Stimulated activated CD4-positive, alpha-beta T cell treated with anti-CD3 and anti-CD28 coated beads, Interleukin-12 subunit alpha, Interleukin-12 subunit beta, amount 100 ng/mL, for 24 hours (primary cell): ENCODE measurements at places on chromosomes 16 and 17.

GRCh38 chr16:86078121-86078600 lies 179.2 kb downstream of the IRF8 start:
- no peak for DNase-seq

- DNase-seq, result no peak
Measured at GRCh38 chr16:50280932-50281331, 14.6 kb downstream of the ADCY7 start.

DNA sequence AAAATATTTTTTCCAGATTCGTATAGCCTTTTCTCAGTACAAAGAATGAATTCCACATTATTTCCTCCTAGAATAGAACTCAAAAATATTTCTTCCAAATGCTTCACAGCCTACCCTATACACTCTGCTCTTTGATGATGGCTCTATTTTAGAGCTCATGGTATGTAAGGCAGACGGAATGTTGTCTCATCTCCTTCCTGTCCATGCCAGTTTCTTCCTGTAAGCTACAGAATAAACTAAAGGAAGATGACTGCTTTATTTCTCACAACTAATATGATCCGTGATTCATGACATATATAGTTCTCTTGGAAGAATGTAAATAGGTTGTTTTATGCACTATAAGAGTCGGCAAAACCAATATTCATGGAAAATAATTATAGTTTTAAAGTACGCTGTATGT lies 723.1 kb downstream of the CDH11 start:
- no peak for DNase-seq

- DNase-seq, result no peak
Measured at GRCh38 chr16:23874613-23875294, 39.0 kb downstream of the PRKCB start.

GRCh38 chr17:17121162-17121561 lies 78.9 kb downstream of the MPRIP start:
- DNase-seq, result no peak

DNA sequence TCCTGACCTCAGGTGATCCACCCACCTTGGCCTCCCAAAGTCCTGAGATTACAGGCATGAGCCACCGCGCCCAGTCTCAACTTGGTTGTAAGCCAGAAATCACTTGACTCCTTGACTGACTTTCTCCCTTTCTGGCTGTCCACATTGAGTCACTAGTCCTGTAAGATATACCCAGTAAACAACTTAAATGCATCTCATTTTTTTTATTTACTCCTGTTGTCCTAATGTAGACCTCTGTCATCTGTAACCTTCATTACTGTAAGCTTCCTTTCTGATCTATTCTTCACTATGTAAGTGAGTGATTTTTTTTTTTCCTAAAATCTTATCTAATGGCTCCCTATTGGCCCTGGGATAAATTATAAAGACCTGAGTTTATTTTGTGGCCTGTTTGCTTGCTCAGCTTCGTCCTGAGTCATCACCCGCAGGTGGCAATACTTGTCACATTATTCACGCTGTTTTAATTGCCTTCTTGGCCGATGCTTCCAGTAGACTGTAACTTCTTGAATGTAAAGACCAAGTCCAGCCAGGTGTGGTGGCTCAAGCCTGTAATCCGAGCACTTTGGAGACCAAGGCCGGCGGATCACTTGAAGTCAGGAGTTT lies 41.0 kb downstream of the PAFAH1B1 start:
- no peak for DNase-seq

- no peak for DNase-seq
Measured at GRCh38 chr16:10940501-10941079, 1.7 kb downstream of the DEXI start.

DNA sequence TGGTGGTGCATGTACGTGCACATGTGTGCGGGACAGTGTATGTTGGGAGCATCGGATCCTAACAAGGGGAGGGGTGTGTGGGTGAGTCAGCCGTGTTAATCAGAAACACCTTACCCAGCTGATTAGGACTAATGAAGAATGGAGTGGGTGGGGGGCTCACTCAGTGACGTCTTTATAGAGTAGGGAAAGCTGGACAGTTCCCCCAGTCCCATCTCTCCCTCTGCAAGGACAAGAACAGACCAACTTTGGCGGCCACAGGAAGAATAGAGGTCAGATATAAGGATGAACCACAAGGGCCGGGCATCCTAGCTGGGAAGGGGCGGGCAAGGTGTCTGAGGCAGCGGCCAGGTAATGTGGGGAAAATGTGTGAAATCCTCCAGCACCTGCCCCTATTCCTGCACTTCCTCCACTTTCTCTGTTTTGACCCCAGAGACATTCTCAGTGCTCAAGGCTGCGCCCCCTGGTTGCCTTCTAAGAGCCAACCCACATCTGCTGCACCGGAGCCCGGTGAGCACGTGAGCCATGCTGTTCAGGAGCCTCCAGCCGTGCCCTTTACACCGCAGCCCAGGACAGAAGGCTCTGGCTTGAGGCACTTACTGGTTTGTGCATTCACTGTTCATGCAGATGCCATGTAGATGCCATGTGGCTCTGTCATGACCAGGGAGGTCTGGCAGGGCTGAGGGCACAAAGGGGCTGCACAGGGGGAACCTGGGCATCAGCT lies 18.9 kb upstream of the TBX21 start:
- no peak for DNase-seq

- DNase-seq, result no peak
Measured at GRCh38 chr17:67297454-67297960, 52.5 kb upstream of the HELZ start.

DNA sequence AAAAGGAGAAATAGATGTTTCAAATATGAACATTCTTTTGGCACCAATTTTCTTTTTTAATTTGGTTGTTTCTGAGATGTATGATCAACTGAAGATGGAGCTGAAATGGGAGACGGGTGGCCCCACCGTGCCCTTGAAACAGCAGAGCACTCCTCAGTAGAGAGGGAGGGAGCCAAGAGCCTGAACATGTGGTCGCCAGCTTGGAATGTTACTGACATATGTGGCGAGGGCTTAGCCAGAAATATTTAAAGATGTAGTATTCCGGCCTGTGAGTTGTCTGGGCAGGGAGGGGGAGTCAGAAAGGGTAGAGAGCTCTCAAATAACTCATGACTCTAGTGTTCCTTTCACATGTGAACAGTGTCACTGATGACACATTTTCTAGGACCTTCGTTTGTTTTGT lies 13.3 kb upstream of the MRC2 start:
- DNase-seq, result no peak

DNA sequence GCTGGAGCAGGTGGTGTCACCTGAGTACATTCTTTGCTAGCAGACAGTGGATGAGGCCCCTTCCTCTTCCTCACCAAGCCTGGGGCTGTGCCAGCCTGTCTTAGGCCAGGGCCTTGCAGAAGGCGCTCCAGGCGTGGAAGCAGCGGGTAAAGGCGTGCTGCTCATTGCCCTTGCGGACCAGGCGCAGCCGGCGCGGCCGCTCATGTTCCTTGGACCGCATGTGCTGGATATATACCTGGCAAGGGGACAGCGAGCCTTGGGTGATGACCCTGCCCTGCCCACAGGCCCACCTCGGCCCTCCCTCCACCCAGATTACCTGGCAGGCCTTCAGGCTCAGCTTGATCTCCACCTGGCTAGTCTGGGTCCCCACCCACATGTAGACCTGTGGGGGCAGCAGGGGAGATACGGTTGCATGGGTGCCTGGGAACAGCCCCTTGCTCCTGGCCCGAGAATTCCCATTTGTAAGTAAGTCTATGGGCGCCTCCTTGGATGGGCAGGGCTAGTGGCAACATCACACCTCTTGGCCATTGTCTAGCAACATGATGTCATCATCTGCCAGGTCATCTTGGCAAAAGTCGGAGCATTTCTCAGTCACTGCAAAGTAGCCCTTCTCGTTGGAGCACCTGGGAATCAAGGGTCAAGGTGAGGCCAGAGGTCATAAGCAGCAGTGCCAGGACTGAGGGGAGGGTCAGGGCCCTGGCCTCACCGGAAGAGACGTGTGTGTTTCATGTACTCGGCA lies 13.3 kb downstream of the FLII start:
- no peak for DNase-seq

DNA sequence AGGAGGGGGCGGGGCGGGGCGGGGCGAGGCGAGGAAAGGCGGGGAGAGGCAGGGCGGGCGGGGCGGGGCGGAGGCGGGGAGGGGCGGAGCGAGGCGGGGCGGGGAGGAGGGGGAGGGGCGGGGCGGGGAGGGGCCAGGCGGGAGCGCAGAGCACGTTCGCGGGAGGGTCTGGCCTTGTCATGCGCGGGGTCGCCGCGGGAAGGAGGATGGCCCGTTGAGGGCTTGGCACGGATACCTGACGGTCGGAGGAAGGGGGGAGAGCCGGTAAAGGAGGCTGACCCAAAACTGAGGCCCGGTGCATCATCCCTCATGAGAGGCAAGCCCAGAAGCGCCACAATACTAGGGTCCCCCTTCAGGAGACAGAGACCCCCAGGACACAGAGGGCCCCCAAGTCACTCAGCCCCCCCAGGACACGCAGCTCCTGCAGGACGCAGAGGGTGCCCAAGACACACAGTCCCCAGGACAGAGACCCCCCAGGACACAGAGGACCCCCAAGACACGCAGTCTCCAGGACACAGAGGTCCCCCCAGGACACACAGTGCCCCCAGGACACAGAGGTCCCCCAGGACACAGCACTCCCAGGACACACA lies 593 bp upstream of the WDR45B start:
- no peak for DNase-seq

- DNase-seq, result no peak
Measured at GRCh38 chr17:81615401-81615930, 21.4 kb downstream of the NPLOC4 start.

GRCh38 chr17:47310186-47310733 lies 13.5 kb upstream of the EFCAB13 start:
- no peak for DNase-seq

GRCh38 chr17:869086-869485 lies 86.9 kb downstream of the MRM3 start:
- DNase-seq, result no peak

DNA sequence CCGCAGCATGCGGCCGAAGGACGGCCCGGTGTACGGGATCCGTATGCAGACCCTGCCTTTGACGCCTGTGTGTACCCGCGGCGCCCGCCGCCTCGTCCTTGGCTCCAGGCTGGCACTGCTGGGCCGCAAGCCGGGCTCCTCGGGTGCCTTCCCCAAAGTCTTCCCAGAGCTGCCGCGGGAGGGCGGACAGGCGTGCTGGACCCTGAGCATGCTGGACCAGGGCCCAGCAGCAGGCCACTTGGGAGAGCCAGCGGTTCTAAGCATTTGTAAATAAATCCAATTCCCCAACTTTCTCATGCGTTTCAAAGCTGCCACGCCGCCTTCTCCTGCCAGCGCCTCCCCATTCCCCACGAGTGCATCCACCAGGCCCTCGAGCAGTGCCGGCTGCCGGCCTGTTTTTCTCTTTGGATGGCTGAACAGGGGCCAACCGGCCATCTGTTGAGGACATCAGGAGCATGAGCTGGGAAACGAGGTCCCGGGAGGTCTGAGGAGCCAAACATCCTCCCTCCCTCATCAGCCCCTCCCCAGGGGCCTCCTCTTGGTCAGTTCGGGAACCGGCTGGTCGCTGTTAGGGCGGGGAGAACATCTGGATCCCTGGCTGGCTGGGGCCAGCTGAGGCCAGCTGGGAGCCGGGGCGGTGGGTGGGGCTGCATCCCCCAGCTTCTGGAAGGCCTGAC lies 20.5 kb upstream of the PABPN1L start:
- DNase-seq, result no peak

DNA sequence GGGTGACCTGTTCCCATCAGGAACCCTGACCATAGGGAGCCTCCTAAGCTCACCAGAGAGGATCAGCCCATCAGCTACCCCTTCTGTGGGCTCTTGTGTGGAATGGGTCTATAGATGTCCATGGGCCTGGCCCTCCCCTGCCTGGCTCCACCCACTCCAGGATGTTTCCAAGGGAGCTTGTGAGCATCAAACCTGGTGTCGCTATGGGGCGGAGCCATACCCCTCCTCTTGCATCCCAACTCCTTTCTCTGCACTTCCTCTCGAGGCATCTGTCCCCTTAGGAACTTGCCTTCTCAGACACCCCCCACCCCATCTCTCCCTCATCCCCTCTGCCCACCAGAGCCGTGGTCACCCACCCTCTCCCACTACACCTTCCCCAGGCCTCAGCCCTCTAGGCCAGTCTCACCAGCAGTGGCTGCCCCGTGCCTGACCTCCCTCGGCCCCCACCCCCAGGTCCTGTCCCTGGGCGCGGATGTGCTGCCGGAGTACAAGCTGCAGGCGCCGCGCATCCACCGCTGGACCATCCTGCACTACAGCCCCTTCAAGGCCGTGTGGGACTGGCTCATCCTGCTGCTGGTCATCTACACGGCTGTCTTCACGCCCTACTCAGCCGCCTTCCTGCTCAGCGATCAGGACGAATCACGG lies 10.4 kb downstream of the KCNH6 start:
- DNase-seq, result no peak

GRCh38 chr17:61157246-61157886 lies 242.3 kb upstream of the TBX2 start:
- DNase-seq, result no peak

GRCh38 chr16:9159839-9160550 lies 68.6 kb downstream of the HAPSTR1 start:
- DNase-seq, result no peak

DNA sequence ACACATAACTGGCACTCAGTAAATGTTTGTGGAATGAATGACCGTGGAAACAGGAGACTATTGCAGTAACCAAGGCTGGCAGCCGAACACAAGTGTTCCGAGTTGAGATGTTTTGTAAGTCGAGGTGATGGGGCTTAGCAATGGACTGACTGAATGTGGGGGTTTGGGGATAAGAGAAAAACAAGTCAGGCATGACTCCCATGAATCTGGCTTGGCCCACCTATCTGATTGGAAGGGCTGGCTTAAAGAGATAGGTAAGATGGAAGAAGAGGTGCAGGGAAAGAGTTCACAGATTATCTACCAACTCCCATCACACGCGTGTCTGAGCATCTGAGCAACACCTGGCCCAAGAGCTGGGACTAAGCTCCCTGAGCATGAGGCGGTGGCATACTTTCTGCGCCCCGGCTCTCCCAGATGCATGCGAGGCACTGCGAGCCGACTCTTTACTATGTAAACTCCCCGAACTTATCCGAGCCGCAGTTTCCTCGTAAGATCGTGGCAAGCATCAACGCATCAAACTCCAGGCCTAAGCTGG lies 539 bp downstream of the IFT20 start:
- DNase-seq, result no peak

GRCh38 chr16:67562918-67563707 lies 787 bp downstream of the CTCF start:
- peak; percentile 29 for DNase-seq

DNA sequence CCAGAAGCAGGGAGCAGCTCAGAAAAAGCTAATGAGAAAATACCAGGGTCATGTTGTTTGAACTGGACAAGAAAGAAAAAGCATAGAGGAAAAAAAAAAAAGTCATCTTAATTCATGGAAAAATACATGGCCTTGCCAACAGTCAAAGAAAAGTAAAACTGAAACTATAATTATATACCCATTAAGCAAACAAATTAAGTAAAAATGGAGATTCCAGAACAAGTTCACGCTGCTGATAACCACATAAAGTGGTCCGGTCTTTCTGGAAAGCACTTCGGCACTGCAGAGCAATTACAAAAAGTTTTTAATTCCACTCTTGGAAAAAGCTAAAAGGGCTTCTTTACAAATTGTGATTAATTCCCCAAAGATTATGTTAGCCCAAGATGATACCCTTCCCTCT lies 12.4 kb upstream of the P2RX5 start:
- no peak for DNase-seq

GRCh38 chr16:31861455-31861854 lies 12.2 kb upstream of the ZNF267 start:
- no peak for DNase-seq

GRCh38 chr17:46758614-46759013 lies 59.9 kb downstream of the WNT3 start:
- no peak for DNase-seq
